AG04449 (cell line): ENCODE measurements at places on chromosomes 2 and 18.

DNA sequence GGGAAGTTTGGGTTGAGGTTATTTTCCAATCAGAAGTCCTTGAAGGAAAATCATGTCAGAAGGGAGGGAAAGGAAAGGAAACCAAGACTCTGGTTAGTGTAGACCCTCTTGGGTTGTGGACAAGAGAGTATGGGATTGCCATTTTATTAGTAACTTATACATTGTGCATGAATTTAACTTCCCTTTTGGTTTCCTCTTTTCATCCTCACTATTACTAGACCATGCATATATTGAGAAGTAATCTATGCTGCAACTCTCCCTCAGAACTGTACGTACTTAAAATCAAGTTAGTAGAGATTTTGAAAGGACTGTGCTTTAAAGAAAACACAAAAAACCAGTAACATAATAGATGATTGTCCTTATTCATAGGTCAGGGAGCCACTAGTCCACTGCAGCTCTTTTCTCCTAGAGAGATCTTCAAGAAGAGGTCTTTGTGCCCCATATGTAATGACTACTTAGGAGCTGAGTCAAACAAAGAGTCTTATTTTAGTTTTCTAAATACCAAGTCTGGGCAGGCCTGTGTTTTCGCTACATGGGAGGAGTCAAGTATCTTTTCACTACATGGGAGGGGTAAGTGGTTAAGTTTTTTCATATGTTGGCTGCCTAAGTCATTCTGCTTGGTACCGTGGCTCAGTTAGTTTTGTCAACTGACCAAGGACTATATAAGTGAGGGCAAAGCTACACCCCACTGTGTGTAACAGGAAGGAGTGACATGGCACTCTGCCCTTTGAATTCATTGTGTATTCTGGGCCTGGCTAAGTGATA, 25.2 kb upstream of the FAM117B start:
- no peak for DNase-seq

- no peak for DNase-seq
These were observed 499.6 kb upstream of the HS6ST1 start for GRCh38 chr2:128818248-128818647.

DNA sequence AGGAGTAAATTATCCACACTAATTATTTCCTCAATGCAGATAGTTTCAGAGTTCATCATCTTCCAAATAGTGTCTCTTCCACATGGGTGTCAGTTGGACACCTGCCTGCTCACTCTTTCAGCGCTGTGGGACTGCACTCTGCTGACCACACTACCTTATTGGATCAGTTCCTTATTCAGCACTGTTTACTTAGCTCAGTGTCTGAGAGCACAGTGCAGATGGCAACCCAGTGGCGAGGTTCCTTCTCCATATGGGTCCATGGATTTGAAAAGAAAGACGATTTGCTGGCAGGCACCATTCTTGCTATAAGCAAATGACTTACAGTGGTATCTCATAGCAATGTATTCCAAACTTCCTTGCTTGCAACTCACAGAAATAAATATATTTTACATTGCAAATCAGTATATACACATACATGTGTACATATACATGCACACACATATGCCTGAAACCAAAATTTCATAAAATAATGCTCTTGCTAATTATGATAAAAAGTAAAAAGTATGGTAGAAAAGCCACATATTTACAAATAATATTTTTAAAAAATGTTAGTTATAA, 354.8 kb downstream of the INSIG2 start:
- no peak for DNase-seq

DNA sequence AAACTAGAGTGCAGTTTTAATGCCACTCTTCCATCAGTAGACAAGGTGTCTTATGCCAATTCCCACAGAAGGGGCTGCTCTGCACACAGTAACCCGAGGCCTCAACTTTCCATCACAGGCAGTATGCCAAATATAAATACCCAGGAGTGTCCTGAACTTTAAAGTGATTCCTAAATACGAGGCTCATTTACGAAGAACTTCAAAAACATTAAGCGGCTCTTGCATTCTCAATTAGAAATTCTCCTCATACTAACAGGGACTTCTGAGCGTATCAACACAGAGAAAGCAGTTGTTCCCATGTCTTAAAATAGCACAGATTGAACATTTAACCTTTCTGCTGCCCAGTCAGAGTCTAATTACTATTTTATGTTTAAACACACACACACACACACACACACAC, 638.6 kb downstream of the ERBB4 start:
- no peak for DNase-seq

DNA sequence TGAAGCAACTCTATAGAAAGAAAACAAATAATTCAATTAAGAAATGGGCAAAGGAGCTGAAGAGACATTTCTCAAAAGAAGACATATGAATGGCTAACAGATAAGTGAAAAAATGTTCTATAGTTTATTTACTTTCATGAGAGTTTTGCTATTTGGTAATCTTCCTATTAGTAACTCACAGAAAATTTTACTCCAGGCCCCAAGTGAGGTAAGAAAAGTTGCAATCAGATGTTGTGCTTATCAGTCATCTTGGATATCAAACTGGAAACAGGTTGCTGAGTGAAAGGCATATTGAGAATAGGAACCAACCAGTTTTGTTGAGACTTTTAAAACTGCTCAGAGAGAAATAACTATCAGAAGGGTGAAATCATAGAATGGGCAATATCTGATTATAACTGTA, 1179.0 kb upstream of the ACVR2A start:
- DNase-seq, result no peak
